ENCODE measurements at places on chromosomes 5 and 9. TPM values are rescaled to one million over a fixed set of nuclear protein-coding genes. Genes with fewer than 3 reads are reported as not detected.

DNA sequence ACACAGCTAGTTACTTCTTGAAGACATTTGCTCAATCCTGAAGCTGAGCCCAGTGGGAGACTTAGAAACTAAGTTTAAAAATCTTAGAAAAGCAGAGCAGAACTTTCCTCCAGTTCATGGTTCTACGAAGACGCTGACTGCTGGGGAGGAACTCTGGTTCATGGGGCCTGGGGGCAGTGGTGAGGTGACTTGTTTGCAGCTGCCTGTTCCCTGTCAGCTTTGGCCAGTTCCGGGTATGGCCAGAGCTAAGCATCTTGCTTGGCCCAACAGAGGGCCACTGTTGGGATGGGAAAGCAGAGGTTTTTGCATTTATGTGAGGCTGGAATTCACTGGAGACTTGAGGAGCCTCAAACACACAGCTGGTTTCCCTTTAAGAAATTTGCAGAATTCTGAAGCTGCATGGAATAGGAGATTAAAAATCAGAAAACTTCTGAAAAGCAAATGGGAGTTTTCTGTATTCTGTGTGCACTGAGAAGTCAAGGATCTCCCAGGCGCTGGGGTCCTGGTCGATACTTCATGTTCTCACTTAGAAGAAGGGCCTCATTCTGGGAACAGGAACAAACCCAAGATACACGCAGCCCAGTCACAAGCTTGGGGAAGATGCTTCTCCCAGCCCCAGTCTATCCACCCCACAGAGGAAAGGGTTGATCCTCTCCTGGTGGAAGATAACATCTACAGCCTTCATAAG lies 10.6 kb upstream of the HMHB1 start:
- no peak for DNase-seq

GRCh38 chr9:89037346-89037745 lies 46.1 kb downstream of the S1PR3 start:
- DNase-seq, result no peak

DNA sequence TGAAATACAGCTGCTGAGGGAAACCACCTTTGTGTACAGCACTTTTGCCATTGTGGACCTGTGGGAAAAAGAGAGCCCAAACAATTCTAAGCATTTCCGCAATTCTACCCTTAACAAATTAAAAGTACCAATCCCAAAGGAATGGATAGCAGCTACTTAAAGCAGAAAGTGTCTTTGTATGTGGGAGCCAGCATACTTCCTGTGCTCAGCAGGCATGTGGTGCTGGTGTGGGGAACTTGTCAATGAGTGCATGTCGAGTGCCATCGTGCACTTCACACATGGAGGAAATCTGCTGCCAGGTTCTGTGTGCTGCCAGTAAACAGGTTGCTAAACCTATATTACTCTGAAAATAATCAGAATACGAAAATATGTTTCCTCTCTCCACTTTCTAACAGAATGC lies 399.0 kb downstream of the LRRC70 start:
- DNase-seq, result no peak

DNA sequence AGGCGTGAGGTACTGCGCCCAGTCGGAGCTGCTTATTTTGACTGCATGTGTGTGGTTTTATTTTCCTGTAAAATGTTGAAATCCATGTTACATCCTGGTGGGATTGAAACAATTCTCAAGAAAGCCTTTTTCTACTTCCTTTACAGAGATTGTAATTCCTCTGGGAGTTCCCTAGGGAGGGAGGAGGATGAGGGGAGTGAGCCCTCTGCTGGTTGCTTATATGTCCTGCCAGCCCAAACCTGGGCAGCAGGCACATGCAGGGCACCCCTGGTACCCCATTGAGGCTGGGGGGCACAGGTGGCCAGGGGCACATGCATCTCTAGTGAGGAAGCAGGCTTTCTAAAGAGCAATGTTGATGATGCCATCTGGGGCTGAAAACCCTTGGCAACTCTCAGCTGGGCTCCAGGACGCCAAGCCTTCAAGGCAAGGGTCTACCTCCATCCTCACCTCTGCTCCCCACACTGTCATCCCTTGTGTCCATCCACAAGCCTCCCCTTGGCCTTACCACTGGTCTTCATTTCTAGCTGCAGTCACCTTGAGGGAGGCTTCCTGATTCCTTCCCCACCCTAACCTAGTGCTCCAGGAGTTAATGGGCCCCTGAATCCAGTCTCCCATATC lies 84.7 kb upstream of the TNFSF8 start:
- DNase-seq, result no peak

The PHYHD1 gene
- total RNA-seq, result 0.20 TPM

GRCh38 chr9:4009006-4009511 lies 290.8 kb downstream of the GLIS3 start:
- DNase-seq, result no peak

DNA sequence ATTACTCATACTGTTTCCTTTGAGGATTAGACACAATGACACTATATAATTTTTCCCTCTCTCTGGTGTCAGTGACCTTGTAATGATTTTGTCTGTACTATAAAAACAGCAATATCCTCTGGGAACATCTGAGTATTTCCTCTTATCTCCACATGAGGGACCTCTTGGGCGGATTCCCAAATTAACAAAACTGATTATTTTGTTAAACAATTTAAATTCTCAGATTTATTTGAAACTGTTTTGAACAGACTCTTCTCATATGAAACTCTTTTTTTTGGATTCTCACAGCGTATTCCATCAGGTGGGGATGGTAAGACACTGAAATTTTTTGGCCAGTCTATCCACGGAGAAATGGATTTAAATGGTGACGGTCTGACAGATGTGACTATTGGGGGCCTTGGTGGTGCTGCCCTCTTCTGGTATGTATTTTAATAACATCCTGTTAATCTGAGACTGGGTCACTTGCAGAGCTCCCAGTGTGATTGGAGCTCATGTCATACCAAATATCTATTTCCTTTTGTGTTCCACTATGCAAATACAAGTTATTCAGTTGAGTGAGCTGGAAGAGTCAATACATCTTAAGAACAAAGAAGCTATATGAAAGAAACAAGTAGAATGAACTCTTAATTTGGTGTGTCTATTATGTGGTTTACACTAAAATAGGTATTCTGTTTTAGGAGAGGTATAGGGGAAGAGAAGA lies 73.8 kb upstream of the ITGA2 start:
- DNase-seq, result peak; percentile 41

The LOX gene
- total RNA-seq, result 36.9 TPM

DNA sequence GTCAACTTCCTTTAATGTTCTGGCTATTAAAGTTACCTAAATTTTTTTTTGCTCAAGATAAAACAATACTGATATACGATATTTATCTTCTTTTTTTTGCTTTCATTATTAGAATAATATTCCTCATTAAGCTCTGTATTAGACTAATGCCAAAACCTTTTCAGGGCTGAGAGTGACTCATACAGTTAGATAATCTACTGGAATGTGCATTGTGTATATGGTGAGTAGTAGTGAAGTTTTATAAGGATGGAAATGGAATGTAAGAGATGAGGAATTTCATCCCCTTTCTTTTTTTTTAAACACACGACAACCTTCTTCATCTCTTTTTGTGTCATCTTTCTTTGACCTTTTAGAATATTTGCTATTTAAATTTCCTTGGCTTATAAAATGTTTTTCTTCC lies 268.6 kb downstream of the ISL1 start:
- DNase-seq, result peak; percentile 20

- DNase-seq, result no peak
These were observed 122.4 kb upstream of the MSX2 start for GRCh38 chr5:174601946-174602345.

DNA sequence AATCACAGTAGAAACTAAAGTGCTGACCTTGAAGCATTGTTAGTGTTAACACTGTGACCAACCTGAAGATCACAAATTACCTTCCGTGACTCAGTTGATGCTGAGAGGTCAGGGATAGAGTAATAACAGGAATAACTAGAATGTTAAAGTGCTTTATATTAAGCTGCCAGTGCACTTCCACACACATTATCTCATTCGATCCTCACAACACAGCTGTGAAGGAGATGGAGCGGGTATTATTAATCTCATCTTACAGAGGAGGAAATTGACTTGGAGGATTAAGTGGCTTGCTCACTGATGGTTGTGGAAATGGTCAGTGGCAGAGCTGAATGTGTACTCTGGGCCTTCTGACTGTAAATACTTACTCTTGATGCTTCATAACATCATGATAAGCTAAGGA lies 252.5 kb upstream of the DMRT1 start:
- DNase-seq, result no peak

GRCh38 chr9:114084282-114085073 lies 6.4 kb upstream of the AMBP start:
- DNase-seq, result no peak

DNA sequence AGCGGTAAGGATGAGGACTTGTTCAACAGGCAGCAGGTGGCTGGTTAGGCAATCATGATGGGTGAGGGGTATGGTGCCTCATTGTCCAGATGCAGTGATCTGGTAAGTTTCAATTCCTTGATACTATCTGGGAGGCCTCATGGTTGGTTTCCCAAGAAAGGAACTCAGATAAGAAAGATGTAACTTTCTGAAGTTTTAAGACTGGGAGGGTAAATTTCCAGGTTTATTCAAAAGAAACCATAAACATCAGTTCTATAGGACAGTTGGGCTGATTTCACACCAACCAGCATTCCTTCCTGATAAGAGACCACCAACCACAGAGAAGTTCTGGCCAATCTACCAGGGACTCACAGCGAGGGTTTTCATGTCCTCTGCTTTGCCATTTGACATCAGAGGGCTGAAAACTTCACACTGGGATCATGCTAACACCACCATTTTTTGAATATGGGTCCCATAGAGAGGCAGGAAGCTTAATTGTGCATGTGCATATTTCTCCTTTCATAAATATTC lies 773 bp upstream of the AGGF1 start:
- no peak for DNase-seq

Data from pulmonary artery endothelial cell (primary cell).